ENCODE measurements at places on chromosomes 1 and 21.

GRCh38 chr1:84737590-84737989, 47.3 kb upstream of the SSX2IP start:
- no peak for DNase-seq

DNA sequence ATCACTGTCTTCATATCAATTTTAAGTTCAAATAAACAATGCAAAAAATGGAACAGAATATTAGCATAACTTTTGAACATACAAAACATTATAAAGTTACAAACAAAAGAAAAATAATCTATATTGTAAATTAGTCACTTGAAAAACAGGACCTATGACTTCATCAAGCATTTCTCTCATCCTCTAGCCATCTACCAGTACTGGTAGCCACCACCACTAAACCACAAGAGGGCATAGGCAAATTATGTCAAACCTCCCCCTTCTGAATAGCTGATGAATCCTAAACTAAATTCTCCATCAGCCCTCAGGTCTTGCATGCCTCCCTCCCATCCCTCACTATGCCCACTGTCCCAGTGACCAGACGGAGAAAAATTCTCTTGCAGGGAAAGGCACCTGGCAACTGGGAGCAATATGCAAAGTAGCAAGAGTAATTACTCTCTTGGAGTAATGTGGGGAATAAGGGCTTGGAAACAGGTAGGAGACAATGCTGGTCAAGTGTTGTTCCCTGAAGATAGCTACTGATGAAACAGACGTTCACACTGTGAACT, 37.1 kb downstream of the SSX2IP start:
- DNase-seq: no peak

DNA sequence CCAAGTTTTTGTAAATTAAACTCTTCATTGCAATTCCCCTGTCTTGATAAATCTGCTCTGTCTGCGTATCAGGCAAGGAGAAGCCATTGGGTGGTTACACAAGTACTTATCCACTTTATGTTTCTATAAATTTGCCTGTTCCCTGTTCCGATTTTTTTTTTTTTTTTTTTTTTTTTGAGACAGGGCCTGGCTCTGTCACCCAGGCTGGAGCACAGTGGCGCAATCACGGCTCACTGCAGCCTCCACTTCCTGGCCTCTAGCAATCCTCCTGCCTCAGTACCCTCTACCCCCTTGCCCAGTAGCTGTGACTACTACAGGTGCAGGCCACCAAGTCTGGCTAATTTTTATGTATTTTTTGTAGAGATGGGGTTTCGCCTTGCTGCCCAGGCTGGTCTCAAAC, 11.1 kb upstream of the CSRP1 start:
- no peak for DNase-seq

- no peak for DNase-seq
Observed at GRCh38 chr1:28256197-28256827, 3.0 kb upstream of the SESN2 start.
